Pons (tissue), 1 donor: ENCODE measurements at places on chromosomes 6 and 20.

DNA sequence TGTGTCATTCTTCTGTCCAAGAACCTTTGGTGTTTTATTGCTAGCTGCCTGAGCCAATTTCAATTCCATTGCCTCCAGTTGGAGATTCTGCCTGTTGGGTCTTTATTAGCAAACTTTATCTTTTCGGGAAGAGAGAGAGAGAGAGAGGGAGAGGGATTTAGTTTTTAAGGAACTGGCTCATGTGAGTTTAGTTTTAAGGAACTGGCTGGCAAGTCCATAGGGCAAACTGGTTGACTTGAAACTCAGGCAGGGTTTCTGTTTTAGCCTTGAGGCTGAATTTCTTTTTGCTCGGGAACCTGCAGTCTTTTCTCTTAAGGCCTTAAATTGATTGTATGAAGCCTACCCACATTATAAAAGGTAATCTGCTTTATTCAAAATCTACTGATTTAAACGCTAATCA is 23.0 kb downstream of the BCKDHB start:
- DNase-seq, result no peak

DNA sequence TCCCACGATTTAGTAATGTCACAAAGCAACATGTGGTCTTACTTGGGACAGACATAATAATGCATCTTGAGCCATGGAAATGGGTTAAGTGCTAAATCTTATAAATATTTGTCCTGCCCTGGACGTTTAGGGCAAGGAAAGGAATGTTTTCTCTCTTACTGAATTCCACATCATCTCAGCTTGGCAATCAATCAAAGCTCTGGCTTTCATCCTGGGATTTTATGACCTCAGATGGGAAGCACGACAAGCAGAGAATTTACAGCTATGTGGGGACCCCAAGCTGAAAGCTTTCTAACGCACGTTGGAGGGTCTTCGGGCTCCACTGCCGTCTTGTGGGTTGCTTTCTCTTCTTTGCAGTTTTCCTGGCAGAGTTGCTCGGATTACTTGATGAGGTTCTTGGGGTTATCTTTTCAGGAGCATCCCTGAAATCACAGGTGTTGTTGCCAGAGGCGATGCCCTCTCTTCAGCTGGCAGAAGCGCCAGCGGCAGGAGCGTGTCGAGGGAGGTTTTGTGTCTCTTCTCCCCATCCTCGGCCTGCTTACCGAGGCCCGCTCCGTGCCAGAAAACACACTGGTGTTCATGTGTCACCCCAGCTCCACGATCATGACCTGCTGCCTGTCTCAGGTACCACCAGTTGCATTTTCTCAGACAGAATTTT is 73.4 kb upstream of the FRMD1 start:
- no peak for DNase-seq

- DNase-seq, result peak; percentile 77
Measured at GRCh38 chr20:23029324-23029723, 5.8 kb upstream of the SSTR4 start.

DNA sequence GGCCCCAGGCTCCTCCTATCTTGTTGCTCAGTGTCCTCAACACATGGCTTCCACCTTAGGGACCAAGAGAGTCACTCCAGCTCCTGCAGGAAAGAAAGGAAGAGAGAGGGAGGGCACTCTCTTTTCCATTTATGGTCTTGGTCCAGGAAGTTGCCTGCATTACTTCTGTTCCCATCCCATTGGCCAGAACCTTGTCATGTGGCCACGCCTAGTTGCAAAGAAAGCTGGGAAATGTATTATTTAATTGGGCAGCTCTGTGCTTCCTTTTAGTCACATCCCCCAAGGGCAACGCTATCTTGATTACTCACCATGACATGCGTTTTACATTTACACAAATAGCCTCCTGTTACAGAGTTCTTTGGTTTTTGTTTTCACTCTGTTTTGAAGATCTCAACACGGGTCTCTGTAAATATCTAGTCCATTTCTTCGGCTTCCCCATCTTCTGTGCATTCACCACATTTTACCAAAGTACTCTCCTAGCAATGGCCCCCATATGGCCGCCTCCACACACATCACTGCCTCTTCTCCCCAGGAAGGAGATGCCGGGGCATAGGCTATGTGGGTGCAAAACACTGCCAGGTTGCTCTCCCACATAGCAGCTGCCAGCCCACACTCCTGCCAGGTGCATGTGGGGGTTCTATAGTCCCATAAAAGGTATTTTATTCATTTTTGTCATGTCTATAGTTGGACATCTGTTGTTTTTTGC is 35.7 kb upstream of the ZMYND8 start:
- DNase-seq, result no peak

DNA sequence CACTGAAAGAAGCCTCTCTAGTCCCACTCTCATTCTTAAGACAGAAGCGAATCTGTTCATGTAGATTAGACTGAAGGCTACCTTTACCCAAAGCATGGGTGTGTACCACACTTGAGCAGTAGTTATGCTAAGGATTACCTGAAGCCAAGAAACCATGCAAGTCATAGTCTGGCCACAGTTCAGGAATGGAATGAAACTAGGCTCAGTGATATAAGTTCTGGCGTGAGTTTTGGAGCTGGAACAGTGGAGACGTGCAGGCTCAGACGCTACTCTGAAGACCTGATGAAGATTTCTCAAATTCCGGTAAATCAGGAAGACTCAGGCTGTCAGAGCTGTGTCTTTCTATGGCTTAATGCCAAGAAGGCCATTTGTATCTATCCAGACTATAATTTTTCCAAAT is 219.9 kb downstream of the HDGFL1 start:
- DNase-seq, result no peak

GRCh38 chr20:57481281-57481711 is 43.6 kb downstream of the CTCFL start:
- no peak for DNase-seq

GRCh38 chr6:46816626-46817025 is 23.4 kb downstream of the MEP1A start:
- no peak for DNase-seq

DNA sequence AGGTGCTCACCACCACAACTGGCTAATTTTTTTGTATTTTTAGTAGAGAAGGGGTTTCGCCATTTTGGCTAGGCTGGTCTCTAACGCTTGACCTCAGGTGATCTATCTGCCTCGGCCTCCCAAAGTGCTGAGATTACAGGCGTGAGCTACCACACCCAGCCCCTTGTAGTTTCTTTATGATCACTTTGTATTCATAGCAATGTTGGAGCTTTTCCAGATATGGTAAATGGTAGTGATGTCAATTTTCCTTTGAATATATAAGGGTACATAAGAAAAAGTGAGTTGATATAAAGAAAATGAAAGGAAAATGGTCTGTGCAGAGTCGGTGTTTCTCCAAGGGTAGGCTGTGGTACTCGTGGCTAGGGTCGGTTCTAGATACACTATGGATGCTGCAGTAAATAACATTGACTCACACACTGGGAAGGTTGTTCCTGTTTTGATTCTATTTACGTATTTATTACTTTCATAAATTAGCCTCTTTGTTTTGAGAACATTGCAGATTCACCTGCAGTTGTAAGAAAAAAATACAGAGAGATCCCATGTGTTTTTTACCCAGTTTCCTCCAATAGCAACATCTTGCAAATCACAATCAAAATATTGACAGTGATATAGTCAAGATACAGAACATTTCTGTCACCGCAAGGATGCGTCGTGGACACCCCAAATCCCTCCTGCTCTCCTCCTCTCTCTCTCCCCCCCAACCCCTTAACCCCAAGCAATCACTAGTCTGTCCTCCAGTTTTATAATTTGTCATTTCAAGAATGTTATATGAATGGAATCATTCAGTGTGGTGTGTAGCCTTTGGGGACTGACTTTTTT is 2.5 kb downstream of the ZNF831 start:
- no peak for DNase-seq

- DNase-seq, result no peak
Measured at GRCh38 chr6:121405306-121405705, 30.1 kb upstream of the GJA1 start.

- DNase-seq, result no peak
Measured at GRCh38 chr6:126020305-126021050, 34.1 kb downstream of the TRMT11 start.

GRCh38 chr6:17884498-17885478 is 102.6 kb downstream of the KIF13A start:
- DNase-seq, result peak; percentile 77

- no peak for DNase-seq
Measured at GRCh38 chr6:37974381-37974780, 154.9 kb downstream of the ZFAND3 start.

DNA sequence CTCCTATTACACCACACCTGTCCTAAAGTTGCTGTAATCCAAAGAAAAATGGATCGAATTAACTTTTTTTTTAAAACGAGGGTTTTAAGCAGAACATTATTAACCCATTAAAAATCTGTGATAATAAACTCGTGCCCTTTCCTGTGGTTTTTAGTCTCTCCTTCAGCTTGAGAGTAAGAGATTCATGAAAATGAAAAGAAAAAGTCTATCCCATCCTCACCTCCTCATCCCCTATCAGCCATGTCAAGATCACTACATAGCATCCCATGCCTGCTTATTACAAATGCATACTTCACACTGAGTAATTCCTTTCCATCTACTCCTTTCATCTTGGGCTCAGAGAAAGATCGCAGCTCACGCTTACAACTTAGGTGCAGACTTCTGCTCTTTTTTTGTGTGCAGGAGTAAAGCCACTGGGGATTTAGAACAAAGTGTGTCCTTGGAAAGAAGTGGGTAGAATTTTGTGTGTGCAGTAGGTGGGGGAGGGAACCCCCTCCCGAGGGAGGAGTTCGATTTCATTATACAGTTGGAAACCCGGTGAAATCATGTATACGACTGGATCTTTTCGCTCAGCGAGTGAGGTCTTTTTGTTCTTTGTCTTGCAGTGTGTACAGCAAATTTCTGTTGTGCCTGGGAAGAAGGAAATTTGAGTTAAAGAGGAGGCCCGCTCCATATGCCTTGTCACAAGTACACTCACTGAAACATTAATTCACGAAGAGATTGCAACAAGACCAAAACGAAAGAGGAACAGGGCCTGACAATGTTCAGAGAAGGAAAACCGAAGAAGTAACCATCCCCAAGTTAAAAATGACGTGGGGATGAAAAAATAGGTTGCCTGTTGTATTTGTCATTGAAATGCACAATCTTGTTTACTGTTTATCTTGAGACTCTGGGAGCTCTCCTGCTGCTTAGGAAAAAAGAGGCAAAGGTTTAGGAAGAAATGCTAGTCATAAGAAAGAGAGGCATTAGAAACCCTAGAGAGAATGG is 146.5 kb upstream of the ZNF217 start:
- DNase-seq, result peak; percentile 61

DNA sequence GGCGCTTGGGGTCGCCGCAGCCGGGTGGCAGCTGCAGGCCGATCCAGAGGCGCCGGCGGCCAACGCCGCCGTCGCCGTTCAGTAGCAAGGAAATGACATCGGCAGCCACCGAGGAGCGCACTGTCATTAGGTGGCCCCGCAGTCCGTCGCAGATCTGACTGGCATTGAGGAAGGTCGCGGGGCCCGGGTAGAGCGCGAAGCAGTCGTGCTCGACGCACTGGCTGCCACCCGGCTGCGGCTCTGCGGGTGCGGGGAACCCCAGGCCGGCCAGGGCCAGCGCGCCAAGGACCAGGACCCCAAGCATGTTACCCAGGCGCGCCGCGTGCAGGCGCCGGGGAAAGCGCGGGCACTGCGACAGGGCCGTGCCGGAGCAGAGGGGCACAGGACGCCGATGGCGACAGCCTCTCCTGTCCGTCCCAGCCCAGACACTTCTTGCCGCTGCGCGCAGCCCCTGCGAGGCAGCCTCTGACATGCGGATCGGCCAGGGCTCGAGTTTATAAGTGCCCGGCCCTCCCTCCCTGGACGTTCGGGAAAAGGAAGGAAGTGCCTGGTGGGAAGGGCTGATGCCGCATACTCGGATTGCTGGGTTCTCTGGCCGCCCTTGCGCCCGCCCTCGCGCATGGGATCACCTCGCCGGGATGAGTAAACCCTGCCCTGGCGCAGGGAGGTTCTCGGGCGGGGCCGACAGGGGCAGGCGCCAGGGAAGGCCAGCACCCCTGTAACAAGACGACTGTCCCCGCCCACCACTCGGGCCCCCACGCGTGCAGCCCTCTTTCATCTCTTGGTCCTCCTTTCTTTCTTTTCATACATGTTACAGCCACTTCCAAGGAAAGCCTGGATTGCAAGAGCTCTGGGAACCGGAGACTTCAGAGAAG is at the start of gene THBD:
Gene THBD, minus strand, starts transcription at position 472 of the 875 bp plus-strand sequence. Its CDS starts 168 bp downstream, at position 304.
- no peak for DNase-seq

GRCh38 chr20:10581823-10582222 is 92.0 kb downstream of the JAG1 start:
- no peak for DNase-seq

DNA sequence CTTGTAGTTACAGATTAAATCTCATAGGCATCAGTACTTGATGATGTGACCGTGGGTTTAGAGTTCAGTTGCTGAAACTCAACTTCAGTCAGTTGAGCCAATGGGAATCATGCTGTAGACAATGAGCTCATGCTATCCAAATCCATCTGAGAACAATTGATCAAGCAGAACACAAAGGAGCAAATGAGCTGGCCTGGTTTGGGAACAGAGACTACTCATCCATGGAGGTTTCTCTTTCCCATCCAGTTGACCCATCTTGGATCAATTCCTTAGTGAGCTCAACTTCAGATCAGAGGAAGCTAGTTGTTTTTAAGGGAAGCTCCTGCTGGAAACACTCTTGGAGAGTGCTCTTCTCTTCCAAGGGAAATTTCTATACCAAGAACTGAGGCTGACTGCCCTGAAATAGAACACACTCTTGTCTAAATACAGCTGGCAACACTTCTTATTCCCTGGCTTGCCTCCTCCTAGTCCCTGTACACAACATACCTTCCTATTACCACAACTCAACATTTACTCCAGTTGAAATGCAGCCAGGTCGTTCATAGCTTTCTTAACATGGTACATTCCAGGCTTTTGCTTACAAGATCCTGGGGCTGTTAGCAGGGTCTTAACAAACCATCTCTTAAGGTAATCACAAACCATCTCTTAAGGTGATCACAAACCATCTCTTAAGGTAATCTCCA is 203.9 kb upstream of the PRDM1 start:
- no peak for DNase-seq

DNA sequence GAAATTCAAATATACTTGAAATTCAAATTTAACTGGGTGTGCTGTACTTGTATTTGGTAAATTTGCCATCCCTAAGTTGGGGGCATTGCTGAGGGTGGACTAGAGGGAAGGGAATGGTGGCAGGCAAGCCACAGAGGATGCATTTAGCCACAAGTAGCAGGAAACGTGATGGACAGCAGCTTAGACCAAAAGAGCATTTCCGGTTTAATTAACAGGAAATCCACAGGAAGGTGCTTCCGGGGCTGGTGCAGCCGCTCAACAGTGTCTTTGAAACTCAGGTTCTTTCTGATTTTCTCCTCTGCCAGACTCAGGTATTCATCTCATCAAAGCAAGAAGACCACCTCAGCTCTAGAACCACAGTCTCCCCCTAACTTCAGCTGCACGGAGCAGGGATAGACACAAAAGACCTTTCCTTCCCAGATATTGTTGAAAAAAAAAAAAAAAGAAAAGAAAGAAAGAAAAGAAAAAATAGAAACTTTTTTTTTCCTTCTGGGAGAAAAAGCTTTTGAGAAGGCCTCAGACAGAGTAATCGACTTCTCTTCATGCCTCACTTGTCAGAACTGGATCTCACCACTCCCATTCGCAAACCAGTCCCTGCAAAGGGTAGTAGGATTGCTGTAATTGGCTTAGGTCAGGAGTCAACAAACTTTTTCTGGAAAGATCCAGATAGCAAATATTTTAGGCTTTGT is 8.0 kb upstream of the BCAS1 start:
- no peak for DNase-seq
